ENCODE measurements at places on chromosomes 7 and 10. TPM values are rescaled to one million over a fixed set of nuclear protein-coding genes. Genes with fewer than 3 reads are reported as not detected.

Gene SP8
- 2.5 TPM for total RNA-seq

Gene ZPBP
- not detected for total RNA-seq

Gene FAM25A
- not detected for total RNA-seq

Gene CPA4
- 4.8 TPM for total RNA-seq

Gene INMT
- 0.08 TPM for total RNA-seq

Gene CEP55
- 43.2 TPM for total RNA-seq

Gene MUC3A
- not detected for total RNA-seq

Gene CYP2C9
- total RNA-seq = not detected

Gene MCM10
- total RNA-seq = 53.1 TPM

- no peak for DNase-seq
These were observed 284.3 kb downstream of the TCERG1L start for GRCh38 chr10:131027256-131027655.

- no peak for DNase-seq
These were observed 45.3 kb upstream of the KMT2C start for GRCh38 chr7:152481082-152481481.

GRCh38 chr10:92692080-92692671 is 2.4 kb downstream of the HHEX start:
- DNase-seq = no peak

DNA sequence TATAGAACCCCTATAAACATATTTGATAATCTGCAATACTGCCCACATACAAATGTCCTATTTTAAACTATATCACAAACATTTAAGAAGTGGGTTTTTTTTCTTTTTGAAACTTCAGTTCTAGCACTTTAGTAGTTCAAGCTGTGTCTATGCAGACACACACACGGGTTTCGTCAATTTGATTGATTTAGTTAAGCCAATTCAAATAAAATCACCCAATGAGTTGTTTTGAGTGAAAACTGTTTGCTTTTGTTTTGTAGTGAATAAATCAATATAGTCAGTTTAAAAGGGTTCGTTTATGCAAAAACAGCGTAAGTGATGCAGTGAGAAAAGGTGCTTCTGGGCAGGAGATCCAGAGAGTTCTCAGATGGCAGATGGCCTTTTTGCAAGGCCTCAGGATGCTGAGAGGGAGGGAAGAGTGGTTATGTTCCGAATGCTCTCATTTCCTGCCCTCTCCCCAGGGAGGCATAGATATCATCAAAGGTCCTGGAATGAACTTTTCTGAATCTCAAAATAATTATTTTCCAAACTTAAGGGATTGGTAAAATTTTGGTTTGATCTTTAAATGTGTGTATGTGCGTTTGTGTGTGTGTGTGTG is 102.7 kb downstream of the AGMO start:
- no peak for DNase-seq

DNA sequence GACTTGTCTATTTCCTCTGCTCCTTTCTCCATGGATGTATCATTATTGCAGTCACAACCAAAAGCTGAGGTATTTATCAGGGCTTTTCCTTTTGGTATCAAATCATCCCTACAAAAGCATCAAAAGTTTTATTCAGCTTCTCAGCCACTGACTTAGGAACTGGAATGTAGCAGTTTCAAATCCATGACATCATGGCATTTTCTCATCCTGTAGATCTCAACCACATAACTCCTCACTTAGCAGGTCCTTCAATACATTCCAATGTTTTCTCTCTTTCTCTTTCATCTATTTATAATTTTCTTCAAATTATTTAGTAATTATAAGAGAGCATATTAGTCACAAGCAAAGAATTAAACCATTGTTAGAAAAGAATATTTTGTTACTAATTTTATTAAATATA is 537.4 kb upstream of the SORCS1 start:
- no peak for DNase-seq

DNA sequence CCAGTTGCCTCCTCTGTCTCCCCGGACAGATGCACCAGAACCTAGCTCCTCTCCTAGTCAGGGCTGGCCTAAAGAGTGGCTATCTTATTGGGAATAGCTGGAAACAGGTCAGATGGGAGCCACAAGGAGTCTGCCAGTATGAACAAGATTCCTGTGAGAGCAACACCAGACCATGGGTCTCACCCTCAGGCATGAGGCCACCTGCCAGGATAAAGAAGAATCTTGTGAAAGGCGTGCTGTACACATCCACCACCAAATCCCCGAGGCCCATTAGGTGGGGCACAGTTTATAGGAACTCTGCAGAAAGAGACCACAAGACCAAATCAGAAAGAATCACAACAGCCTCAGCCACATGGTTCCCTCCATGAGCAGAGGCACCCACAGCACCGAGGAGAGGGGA is 325.9 kb downstream of the TNS3 start:
- DNase-seq = no peak

GRCh38 chr7:108575156-108575555 is 5.5 kb downstream of the DNAJB9 start:
- no peak for DNase-seq

DNA sequence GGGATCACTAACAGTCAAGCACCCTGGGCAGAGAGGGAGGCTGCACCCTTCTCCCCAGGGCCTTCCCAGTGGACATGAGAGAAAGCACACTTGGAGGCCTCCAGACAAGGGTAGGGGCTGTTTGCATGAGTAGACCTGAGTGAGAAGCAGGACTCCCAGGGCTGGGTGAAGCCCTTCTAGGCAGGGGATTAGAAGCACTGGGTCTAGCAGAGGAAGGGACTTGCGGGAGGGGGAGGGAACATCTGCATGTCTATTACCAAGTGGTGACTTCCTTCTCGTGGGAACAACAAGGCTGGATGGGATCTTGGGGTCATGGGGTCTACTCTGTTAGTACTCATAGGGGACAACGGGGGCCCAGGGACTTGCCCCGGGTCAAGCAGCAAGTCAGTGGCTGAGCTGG is 67.8 kb downstream of the EMX2 start:
- DNase-seq = no peak

DNA sequence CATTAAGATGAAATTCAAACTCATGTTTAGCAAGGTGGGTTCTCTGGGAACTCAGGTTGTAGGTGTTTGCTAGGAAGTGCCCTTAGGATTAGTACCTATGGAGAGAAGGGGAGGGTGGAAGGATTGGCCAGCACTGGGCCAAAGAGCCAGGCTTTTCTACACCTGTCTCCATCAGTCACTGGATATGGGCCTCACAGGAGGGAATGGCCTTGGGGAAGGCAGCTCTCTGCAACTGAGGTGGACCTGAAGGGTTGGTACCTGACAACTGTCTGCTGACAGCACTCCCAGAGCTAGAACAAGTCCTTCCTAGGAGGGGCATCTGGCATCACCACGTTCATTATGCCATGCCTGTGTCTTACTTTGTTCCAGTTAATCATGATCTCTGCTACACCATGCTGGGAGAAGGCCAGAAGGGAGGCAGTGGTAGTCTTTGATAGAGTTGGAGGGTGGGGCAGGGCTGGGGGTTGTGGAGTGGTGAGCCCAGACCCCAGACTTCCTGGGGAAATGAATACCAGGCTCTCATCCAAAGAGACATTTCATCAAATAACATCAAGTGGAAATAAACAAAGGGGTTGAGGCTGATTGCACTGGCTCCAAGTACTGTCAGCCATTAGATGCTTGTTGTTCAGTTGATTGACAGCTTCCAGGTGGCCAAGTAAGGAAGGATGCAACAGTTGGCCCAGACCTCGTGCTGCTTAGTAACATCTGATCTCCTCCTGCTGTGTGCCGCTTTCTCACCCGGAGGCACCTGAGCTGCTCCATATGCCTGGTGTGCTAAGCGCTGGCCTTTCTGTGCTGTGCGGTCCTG is 70.6 kb upstream of the PIK3CG start:
- peak; percentile 55 for DNase-seq

DNA sequence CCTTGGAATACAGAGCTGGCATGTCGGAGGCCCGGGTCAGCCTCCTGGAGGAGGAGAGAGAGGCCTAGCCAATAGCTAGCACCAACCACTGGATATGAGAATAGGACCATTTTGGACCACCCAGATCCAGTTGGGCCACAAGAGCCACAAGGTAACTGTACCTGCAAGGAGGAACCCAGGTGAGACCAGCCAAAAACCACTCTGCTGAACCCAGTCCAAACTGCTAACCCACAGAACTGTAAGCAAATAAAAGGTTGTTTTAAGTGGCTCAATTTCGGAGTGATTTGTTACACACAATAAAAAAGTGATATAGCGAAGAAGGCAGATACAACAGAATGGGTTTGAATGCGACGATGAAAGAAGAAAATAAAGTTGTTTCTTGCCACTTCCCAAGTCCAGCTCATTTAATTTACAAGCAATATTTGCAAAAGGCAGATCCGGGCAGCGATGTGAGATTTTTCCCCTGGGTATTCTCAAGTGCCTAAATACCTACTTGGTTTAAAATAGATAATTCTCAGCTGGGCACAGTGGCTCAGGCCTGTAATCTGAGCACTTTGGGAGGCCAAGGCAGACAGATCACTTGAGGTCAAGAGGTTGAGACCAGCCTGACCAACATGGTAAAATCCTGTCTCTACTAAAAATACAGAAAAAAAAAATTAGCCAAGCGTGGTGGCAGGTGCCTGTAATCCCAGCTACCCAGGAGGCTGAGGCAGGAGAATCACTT is 23.1 kb downstream of the ZNF467 start:
- no peak for DNase-seq

GRCh38 chr10:96840841-96841518 is 8.9 kb downstream of the LCOR start:
- DNase-seq = no peak

DNA sequence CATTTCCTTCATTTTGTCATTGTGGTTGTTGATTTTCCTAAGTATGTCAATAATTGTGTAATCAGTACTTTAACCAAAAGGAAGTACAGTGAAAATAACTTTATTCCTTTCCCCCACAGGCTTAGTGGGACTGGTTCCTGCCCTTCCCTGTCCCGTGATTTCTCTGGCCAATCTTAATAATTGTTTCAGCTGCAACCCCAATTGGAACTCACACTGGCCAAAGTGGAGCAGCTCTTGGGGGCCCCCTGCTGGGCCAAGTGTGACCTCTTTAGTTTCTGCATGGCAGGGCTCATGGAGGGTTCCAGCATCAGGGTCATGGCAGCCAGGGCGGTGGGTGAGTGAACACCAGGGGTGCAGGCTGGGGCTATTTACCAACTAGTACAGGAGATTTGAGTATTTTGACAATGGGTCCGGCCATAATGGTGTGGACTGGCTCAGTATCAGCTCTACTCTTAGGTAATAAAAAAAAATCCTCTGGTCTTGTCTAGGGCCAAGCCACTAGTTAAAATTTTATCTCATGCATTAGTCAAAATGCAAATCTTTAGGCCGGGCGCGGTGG is 31.7 kb downstream of the CYCS start:
- peak; percentile 83 for DNase-seq

DNA sequence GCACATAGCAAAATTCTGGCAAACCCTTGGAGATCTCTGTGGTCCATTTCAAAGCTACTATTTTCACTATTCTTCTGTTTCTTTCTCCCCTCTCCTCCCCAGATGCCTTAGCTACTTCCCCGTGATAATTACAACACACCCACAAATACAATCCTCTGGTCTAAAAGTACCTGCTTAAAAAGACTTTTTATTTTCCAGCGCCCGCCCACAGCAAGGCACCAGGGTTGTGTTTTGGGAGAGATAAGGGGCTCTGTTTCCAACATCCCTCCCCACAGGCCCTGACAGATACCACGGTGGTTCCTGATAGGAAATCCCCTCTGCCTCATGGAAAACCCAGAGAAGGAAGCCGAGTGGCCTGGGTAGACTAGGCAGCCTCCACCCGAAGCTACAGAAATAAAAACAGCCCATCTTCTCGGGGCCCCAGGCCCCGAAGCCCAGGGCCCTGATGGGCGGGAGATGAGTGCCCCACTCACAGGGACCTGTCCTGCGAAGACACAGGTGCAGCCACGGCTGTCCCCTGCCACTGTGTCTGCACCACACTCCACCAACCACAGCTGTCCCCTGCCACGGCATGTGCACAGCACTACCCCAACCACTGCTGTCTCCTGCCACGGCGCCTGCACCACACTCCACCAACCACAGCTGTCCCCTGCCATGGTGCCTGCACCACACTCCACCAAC is 19.7 kb downstream of the CALML5 start:
- no peak for DNase-seq

DNA sequence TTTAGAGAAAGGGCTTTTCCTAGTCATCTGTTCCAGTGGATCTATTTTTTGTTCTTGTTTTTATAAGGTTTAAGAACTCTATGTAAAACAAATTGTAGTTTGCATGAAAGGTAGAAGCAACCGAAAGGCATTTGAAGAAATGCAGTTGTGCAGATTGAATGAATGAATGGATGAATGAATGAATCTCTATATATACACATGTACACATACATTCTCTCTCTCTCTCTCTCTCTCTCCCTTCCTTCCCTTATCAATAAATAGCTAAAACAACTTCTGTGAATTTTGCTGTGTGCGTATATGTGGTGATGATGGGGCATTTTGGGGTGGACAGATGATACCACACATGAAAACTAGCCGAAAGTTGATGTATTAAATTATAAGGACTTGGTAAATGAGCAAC is 32.4 kb downstream of the ANLN start:
- DNase-seq = no peak

DNA sequence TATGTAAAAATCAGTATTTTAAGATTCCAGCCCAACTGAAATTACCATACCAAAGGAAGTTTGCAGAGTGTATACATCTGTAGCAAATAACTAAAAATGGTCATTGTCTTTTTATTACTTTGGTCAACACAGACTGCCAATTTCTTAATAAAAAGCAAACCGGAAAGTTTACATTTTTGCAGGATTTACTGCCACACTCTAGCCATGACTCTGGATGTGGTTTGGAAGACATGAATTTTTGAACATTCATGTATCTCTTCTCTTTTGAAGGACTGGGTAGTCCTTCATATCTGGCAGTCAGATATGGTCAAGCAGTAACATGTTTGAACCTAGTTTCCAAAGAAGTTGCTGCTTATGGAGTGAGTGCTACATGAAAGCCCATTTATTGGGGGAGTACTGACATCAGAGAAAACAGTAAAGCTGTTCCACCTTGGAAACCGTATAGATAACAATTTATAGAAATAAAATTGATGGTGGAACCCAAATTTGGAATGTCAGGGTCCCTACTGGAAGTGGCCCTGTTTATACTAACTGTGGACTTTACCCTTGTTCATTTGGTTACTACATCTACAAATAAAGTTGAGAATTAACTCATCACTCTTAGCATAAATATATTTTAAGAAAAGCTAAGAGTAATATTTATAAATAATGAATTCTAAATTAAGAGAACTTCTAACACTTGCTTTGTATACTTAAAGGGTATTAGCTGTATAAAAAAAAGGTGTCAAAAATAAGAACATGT is 84.6 kb downstream of the ZMYND11 start:
- DNase-seq = no peak

DNA sequence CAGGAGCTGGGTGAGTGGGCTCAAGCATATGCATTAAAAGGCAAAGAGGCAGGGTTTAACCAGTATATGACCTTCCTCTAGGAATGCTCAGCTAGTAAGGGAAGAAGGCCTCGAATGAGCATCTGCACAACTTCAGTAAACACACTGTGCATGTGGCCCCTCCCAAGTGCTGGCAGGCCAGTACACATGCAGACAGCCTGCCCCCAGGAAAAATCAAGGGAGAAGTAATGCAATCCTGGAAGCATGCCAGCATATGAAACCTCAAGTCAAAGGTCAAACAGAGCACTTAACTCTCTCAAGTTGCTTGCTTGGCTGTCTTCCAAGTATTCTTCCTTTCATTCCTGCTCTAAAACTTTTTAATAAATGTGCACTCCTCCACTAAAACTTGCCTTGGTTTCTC is 208.4 kb downstream of the ACTR3B start:
- peak; percentile 30 for DNase-seq

GRCh38 chr10:3936422-3937040 is 151.5 kb upstream of the KLF6 start:
- no peak for DNase-seq

Data from SJCRH30 (cell line).